ENCODE measurements at places on chromosomes 11 and 22.
A peak's percentile ranks its signal among the peaks of the same experiment; 100 is the strongest.

DNA sequence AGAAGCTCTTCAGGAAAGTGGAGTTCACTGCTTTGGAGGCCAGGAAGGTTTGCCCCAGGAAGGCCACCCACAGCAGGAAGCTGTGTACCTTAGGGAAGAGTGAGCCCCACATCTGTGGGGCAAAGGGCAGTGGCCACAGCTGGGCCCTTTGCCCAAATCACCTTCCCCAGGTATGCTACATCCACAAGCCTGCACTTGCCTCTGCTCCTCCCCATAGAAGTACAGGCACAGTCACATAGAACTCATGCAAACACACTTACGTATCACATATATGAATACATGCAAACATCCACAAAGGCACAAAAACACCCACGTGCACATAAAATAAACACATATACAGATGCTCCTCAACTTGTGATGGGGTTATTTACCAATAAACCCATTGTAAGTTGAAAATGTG lies 2.1 kb downstream of the TRIM29 start:
- no peak for DNase-seq

DNA sequence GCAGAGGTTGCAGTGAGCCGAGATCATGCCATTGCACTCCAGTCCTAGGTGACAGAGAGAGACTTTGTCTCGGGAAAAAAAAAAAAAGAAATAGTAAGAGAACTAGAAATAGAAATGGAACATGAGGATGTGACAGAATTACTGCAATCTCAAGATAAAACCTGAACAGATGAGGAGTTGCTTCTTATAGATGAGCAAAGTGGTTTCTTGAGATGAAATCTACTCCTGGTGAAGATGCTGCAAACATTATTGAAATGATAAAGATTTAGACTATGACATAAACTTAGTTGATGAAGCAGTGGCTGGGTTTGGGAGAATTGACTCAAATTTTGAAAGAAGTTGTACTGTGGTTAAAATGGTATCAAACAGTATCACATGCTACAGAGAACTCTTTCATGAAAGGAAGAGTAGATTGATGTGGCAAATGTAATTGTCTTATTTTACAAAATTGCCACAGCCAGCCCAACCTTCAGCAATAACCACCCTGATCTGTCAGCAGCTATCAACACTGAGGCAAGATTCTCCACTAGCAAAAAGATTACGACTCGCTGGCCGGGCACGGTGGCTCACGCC lies 13.7 kb downstream of the XNDC1N start:
- no peak for DNase-seq

DNA sequence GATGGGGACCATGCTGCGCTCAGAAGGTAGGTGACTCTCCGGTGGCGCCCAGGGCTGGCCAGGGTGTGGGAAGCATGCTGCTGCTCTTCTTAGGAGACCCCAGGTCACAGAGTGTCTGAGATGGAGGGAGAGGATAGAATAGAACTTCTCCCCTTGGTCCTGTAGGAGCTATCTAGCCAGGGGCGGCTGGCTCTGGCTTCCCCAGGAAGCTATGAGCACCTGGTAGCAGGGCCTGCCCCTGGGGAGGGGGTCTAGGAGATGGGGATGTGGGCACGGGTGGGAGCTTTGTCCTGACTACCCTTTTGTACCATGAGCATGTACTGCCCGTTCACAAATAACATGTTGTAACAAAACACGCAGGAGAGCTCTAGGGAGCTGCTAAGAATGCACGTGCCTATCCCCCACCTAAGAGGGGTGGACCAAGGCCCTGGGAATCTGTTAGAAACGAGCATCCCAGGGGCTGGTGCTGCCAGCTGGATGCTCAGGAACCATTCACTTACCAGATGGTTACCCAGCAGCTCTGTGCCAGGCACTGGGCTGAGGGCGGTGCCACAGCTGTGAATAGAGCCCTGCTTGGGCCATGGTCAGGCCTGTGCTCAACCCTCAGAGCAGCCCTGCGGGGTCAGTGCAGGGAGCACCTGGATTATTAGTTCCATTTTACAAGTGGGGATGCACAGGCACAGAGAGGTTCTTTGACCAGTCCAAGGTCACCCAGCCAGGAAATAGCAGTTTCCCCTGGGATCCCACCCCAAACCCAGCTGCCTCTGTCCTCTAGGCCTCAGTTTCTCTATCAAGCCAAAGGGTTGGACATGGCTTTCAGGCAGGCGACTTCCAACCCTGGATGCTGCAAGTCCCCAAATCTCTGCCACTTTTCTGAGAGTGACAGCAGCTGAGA lies 2.2 kb downstream of the SLC39A13 start:
- DNase-seq = no peak

- no peak for DNase-seq
These were observed 24.4 kb downstream of the AASDHPPT start for GRCh38 chr11:106101819-106102218.

GRCh38 chr22:41479671-41480396 lies 10.9 kb downstream of the ACO2 start:
- no peak for DNase-seq

GRCh38 chr11:60169264-60169915 lies 13.5 kb downstream of the MS4A6A start:
- DNase-seq = no peak

- no peak for DNase-seq
These were observed 127.4 kb downstream of the LARGE1 start for GRCh38 chr22:33792832-33793231.

DNA sequence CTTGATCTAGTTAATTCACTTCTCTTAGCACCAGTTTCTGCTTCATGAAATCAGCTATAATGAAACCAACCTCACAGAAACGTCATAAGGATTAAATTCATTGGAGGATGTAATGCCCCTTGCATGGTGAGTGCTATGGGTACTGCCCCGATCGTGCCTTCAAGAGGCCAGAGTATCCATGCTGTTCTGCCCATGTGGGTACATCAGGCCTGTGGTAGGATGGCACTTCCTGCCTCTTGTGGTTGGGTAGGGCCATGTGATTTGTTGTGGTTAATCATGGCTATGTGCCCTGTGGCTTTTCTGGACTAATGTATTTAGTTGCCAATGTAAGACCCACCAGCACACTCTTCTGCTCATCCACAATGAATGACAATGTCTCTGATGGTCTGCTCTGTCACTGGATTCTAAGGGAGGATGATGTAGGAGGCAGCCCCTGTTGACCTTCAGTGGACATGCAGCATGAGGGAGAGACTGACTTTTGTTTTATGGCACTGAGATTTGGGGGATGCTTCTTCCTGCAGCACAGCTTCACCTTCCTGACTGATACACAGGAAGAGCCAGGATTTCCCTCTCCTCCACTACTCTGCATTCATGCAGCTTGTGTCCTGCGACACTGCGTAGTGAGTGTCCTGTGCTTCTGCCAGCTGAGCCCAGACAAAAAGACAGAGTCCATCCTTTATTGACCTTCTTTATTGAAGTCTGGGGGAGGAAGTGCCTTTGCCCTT lies 66.2 kb downstream of the DHCR7 start:
- no peak for DNase-seq

GRCh38 chr22:28773461-28773867 lies 969 bp downstream of the CCDC117 start:
- peak; percentile 41 for DNase-seq

- DNase-seq = no peak
These were observed 115.3 kb upstream of the KIRREL3 start for GRCh38 chr11:127115844-127116243.

GRCh38 chr11:69841859-69842698 lies 22.9 kb upstream of the FGF3 start:
- DNase-seq = no peak
